Effector CD4-positive, alpha-beta T cell (primary cell): ENCODE measurements at places on chromosomes 1 and 21.

DNA sequence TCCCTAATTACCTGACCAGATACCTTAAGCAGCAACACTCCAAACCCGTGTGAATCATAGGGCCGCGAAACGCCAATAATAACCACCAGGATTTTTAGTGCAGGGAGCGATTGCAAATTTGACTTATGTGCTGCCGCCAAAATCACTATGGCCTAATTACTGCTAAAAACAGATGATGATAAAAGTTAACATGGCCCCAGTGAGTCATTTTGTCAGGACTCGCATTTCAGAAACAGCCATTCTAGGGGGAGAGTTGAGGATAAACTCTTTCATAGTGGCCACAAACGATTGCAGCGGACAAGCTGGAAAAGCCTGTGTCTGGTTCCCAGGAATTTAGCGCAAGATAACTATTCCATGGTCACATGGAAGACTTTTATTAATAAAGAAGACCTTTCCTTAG, 103.4 kb downstream of the HLX start:
- DNase-seq, result no peak

DNA sequence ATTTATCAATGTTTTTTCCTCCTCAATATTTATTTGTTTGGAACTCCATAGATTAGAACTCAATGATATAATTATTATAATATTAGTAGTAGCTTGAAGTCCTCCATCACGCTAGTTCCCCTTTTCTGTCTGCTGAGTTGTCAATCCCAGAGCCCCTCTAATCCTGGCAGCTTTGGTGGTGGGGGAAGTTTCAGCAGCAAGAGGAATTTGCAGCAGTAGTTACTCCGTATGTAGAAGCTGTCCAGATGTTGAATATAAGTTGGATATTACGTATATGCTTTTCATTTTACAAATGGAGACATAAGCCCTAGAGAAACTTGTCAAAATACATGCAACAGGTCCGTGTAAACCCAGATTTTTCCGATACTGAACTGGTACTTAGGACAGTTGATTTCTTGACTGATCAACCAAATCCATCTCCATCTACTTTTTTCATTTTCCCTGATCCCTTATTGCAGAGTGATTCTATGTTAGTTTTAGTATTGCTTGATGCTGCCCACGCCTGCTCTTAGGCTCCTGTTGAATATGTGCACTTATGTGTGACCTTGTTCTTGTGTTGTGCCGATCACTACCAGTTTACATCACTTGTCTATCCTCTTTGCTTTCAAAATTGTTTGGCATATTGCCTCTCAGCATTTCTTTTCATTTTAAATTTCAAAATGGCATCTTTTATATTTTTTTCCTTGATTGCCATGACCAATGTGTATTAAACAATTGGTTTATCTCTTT, 28.1 kb downstream of the SMAP2 start:
- no peak for DNase-seq

- DNase-seq, result no peak
These were observed 28.0 kb upstream of the SFPQ start for GRCh38 chr1:35220976-35221375.

- DNase-seq, result no peak
These were observed 53.5 kb upstream of the S1PR1 start for GRCh38 chr1:101183388-101183699.

DNA sequence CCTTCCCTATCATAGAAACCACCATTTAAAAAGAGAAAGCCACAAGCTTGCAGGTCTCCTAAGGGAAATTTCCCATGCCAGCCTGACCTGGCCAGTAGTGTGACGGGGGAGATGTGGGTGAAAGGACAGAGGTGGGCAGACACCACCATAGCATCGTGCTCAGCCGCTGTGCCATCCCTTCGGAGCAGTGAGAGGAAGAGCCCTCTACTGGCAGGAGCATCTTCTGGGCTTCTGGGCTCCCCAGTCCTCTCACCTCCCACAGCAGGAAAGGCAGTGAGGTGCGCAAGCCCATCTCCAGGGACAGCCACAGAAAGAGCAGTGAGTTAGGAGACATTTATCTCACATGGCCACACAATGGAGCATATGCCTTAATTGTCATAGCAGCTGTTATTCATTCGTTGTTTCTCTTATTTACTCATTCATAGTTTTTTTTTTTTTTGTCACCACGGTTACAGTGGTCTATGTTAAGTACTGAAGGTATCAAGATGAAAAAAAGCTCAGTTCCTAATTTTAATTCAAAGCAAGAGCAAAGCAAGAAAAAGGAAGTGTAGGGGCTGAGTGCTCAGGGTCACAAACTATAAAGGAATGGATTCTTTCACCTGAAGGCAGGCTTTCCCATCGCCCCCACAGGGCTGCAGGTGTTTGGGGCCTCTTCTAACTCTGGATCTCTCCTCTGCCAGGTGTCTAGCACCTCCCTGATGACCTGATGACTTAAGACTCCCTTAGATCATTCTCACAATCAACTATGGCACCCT, 48.8 kb upstream of the CAMK1G start:
- DNase-seq, result no peak

- DNase-seq, result no peak
These were observed 5.1 kb upstream of the TMCO4 start for GRCh38 chr1:19804831-19805251.

DNA sequence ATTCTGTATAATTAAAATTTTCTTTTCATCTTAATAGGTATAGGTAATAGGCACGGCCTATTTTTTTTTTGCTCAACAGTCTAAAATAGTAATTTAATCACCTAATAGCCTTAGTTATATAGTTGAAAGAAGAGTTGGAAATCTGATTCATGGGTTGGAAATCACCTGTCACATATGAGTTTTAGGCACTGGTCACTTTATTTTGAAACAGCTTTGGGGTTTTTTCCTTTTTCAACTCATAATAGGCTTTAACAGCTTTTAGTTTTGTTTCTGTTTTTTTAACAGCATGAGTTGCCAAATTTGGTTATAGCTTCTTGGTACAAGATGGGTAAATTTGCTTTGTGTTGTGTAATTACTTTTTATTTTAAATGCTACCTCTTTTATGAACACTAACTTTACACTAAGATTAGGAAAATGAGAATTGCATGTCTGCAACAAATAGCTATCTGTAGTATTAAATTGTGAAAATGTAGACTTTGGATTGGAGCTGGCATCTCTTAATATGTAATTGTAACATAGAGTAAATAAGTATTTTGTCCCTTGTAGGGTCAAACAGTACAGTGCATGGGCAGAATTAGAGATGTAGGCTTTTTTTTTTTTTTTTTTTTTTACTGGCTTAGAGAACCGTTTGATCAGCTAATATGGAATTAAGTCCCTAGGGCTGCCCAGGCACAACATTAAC, 109.8 kb downstream of the OSBPL9 start:
- no peak for DNase-seq

GRCh38 chr1:14255711-14256110, 342.8 kb upstream of the KAZN start:
- DNase-seq, result no peak

GRCh38 chr1:74357150-74357549, 122.0 kb downstream of the TNNI3K start:
- no peak for DNase-seq

GRCh38 chr1:101135526-101135925, 101.3 kb upstream of the S1PR1 start:
- no peak for DNase-seq

GRCh38 chr1:116265931-116266863, 106.8 kb upstream of the ATP1A1 start:
- DNase-seq, result no peak

- DNase-seq, result no peak
These were observed 11.9 kb downstream of the MFN2 start for GRCh38 chr1:11991969-11992676.

DNA sequence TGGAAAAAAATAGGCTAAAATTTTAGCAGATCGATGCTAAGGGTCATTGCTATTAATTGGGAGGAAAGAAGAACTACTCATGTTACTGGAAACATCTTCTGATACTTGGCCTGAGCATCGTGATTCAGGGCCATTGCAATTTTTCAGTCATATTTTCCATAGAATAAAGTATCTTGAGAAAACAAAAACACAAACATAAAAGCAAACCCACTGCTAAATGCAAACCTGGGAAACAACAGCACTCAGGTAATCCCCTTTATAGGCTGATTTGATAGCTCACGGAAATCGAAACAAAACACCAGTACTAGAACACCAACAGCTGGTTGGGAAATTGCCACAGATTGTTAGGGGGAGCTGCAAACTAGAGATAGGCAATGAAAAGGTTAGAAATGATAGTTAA, 172.9 kb upstream of the ESRRG start:
- DNase-seq, result no peak

DNA sequence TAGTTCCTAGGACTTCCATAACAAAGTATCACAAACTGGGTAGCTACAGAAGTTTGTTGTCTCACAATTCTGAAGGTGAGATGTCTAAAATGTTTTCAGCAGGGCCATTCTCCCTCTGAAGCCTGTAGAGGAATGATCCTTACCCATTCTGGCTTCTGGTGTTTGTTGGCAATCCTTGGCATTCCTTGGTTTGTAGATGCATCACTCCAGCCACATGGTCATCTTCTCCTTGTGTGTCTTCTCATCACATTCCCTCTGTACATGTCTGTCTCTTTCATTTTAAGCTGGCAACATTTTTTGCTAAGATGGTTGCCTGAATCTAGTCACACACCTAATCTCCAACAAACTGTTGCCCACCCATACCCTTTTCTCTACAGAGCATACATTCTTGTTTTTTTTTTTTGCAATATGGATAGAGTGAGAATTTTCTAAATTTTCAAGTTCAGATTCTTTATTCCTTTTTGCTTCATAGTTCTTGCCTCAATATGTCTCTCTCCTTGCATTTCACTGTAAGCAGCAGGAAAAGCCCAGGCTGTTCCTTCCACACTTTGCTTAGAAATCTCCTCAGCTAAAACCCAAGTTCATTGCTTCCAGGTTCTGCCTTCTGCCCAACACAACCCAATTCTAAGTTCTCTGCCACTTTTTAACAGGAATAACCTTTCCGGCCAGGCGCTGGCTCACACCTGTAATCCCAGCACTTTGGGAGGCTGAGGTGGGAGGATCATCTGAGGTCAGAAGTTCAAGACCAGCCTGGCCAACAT, 18.3 kb downstream of the ZBED6 start:
- no peak for DNase-seq

- DNase-seq, result no peak
These were observed 625.4 kb downstream of the PTPRC start for GRCh38 chr1:199264283-199264682.

DNA sequence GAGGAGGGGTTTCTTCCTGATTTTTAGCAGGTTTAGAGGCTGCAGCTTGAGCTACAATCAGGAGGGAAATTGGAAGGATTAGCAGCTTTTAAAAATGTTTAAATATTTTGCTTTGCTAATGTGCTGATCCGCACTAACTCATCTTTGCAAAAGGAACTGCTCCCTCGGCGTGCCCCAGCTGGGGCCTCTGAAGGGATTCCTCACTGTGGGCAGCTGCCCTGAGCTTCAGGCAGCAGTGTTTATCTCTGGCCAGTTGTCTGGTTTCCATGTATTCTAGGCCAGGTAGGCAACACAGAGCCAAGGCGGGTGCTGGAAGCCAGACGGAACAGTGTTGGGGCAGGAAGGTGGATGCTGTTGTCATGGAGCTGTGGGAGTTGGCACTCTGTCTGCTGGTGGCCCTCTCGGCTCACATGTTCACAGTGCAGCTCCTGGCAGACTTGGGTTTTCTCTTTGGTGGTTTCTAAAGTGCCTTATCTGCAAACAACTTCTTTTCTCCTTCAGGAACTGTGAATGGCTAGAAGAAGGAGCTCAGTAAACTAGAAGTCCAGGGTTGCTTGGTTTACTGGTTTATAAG, 18.9 kb downstream of the NECAP2 start:
- DNase-seq, result no peak

DNA sequence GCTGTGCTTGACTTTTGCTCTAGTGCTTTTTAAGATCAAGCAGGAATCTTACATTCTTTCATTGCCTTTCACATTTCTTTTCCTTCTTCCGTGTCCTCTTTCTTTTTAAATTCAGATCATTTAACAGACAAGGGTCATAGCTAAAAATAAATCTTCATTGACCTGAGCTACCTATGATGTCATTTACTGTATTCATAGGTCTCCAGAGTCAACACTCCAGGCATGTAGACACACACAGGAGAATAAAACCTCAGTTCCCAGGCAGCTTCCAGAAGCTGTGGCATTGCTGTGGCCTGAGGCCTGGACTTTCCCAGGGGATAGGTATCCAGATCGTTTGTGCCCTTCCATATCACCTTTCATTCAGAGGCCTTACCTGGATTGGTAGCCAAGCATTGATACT, 38.5 kb upstream of the ENAH start:
- DNase-seq, result no peak

GRCh38 chr1:77089756-77090155, 129.5 kb downstream of the PIGK start:
- no peak for DNase-seq

GRCh38 chr1:200075938-200076546, 48.5 kb downstream of the NR5A2 start:
- DNase-seq, result no peak

DNA sequence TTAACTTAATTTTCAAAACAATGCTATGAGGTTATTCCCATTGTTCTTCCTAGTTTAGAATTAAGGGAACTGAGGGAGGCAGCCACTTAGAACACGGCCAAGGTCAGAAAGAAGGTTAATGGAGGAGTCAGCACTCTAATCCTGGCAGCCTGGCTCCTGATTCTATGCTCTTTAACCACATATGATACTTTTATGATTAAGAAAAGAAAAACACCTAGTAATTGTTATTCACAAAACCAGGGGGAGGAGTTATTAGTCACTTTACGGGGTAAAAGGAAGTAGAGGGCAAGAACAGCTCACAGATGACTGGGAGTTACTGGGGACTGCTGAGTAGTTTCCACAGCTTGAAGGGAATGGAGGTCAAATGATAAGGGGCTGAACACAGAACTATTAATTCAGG, 38.6 kb downstream of the GADD45A start:
- DNase-seq, result no peak

DNA sequence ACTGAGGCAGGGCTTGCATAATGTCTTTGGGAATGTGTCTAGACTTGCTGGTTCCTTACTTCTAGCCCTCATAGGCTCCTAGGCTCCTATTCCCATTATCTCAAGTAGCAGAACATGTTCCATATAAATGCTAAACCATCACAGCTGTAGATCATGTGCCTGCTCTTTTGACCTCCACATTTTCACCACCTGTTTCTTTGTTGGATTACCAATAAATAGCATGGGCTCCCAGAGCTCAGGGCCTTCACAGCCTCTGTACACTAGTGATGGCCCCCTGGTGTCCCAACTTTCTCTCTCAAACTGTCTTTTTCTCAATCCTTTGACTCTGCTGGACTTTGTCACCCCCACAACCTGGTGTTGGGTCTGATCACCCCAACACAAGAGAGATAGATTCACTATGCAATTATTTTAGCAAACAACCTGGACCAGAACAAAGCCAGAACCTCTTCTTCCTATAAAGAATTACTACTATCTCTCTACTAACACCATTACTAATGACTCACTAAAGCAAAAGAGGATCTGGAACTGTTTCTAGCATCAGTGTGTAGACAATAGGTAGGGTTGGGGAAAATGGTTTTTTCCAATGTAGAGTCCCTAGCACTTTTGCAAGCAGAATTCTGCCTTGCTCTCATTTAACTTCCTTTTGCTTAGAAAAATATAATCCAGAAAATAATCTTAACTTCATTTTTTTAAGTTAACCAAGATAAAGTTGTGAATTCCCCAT, 51.7 kb downstream of the WLS start:
- DNase-seq, result no peak
